ENCODE measurements at places on chromosomes 6 and 20.

DNA sequence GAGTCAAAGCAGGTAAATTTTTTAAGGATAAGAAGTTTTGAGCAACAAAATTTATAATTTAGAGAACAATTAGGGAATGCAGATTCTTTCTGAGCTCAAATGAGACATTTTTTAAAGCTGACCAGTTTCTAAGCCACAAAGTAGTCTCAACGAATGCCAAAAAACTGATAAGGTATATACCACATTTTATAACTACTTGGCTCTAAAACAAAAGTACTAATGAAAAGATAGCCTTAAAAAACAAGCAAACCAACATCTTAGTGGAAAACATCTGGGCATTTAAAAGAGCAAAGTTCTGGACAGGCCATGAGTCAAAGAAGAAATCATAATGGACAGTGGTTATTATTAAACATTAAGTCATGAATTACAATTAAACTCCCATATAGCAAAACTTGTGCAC, 23.2 kb upstream of the RNF146 start:
- no peak for DNase-seq

DNA sequence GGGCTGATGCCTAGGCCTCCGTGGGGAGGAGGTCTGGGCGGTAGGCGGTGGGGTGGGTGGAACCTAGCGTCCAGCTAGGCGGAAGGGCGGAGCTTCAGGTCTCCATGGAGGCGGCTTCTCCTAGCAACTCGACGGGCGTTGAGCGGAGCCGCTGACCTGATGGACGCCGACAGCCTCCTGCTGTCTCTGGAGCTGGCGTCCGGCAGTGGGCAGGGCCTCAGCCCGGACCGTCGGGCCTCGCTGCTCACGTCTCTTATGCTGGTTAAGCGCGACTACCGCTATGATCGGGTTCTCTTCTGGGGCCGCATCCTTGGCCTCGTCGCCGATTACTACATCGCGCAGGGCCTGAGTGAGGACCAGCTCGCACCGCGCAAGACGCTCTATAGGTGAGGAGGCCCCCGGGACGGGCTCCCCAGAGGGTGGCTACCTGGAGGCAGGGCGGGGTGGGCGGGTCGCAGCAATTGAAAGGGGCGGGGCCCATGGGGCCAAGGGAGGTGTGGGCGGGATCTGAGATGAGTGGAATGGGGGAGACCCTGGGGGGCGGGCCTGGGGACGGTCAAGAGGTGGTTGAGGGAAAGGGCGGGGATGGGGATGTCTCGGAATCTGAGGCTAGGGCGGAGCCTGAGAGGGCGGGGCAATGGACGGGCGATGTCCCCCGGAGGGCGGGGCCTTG, at the start of gene RSPH9:
Gene RSPH9 (plus strand): TSS at position 97 of the 673 bp plus-strand sequence. CDS start 63 bp downstream, at position 160.
- DNase-seq = peak; percentile 83

DNA sequence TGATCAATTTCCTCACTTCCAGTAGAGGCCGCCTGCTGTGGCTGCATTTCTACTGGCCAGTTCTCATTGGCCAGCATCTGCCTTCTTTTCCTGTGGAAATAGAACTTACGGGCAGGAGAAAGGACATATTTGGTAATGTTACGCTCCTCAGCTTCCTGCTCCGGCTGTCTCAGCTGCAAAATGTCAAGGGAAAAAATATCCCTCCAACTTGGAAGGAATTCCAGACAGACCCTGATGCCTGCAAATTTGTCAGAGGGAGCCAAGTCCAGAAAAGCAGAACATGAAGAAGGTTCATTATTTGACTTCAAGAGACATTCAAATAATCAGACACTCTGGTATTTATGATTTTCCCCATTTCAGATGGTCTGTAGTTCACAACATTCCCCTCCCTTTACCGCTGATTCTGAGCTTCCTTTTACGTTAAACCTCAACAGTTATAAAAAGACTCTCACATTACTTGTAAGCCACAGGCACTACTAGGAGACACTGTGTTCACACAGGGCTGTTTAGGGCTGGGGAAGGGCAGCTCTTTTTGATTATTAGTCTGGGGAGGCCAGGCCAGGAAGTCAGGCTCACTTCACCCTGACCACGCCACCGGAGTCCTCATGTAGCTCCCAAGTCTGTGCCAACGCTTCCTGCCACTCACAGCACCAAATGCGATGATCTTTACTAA, 179.6 kb upstream of the CCN2 start:
- DNase-seq = peak; percentile 84

DNA sequence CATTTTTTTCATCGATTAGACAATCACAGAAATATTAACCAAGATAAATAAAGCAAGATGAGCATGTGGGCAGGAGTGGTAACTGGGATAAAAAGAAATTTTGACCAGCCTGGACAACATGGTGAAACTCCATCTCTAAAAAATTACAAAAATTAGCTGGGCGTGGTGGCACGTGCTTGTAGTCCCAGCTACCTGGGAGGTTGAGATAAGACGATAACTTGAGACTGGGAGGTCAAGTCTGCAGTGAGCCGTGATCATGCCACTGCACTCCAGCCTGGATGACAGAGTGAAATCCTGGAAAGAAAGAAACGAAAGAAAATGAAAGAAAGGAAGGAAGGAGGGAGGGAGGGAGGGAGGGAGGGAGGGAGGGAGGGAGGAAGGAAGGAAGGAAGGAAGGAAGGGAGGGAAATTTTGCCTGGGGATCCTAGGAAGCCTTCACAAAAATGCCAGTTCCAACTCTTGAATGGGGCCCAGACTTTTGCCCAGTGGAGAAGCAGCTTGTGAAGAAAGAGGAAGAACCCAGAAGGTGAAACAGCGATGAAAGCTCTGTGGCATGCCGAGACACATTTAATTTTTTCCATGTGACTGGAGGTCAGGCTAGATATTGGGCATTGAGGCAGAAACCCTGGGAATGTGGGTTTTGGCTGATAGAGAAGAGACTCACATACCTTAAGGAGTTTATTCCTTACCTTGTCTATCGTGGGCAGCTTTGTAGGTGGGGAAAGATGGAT, 20.3 kb downstream of the CCDC170 start:
- DNase-seq = no peak

DNA sequence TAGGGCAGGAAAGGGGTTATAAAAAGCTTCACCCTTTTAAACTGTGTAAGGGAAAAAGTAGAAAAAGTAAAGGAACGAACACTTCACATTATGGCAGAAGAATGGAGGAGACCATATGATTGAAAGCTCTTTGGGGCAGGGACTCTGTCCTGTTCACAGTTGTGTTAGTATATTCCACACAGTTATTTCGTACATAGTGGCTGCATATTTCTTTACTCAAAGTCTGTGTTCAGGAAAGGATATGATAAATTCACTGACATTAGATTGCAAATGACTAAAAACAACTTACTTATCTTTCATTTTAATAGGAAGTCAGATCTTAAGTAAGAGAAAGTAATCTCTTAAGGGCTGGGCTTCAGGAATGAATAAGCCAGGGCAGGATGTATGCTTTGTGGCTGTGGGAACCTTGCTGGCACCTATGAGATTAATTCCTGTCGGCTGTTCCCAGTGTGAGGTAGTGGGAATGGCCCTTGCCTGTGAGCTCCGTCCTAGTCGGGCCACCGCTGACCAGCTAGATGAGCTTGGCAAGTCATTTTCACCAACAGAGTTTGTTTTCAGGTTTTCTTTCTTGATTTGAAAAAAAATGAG, 11.2 kb downstream of the PPP1R14C start:
- DNase-seq = no peak

GRCh38 chr20:11249683-11250082, 575.9 kb upstream of the JAG1 start:
- DNase-seq = no peak

GRCh38 chr20:29079769-29080690, 2177.4 kb upstream of the DEFB115 start:
- DNase-seq = peak; percentile 20

DNA sequence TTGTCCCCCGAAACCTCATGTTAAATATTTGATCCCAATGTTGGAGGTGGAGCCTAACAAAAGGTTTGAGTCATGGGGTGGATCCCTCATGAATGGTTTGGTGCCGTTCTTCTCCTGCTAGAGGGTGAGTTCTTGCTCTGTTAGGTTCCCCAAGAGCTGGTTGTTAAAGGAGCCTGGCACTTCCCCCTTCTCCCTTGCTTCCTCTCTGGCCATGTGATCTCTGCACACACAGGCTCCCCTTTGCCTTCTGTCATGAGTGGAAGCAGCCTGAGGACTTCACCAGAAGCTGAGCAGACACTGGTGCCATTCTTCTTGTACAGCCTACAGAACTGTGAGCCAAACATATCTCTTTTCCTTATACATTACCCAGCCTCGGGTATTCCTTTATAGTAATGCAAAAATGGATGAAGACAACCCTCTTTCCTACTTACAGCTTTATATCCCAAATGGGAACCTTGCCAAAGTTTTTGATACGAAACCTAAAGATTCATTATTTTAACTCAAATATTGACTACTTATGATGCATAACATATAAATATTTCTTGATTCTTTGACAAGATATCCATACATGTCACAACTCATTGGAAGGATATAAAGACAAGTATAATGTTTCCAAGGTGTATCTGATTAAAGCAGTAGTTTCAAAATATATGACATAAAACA, 61.0 kb downstream of the RNF182 start:
- DNase-seq = no peak

DNA sequence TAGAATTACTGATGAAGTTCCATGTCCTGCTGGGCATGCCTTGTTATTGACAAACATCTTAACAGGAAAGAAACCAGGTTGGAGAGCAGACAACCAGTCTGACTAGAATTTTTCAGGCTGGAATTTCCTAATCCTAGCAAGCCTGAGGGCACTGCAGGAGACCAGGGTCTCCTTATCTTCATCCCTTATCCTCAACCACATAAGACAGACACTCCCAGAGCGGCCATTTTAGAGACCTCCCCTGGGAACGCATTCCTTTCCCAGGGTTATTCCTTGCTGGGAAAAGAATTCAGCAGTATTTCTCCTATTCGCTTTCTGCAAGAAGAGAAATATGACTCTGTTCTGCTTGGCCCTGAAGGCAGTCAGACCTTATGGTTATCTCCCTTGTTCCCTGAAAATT, 803.7 kb downstream of the GRIK2 start:
- no peak for DNase-seq

- no peak for DNase-seq
These were observed 11.3 kb upstream of the ADRM1 start for GRCh38 chr20:62291251-62292066.

DNA sequence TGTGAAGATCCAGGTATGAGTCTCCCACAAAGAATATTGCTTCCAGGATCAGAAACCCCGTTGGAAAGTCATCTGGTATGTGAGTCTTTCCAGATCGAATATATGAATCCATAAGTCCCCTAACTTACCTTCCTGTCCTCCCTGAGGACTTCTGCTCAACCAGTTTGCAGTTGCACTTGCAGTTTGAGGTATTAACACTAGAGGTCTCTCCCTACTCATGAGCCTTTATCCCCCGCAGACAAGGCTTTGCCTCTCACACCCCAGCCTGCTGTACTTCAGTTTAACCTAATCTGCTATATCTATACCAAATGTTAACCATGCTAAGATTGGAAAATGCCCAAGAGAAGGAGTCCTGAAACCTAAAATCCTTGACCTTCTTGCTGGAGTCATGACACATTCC, 135.3 kb upstream of the DEFB112 start:
- no peak for DNase-seq

GRCh38 chr6:136254851-136255466, 4.8 kb upstream of the MTFR2 start:
- DNase-seq = no peak

DNA sequence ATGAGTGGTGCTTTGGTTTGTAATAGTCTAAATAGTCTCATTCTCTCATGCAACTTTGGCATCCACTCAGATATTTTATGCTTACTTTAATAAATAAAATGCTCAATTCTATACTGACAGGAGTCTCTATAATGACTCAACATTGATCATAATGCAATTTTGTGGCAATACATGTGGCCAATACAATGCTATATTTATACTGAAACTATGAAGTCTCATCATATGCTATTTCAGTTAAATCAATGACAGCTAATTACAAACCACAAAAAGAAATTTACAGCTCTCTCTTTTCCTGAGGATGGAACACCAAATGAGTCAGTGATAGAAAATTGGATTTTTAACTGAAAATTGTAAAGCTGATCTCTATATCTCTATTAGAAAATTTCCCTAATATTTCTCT, 77.1 kb downstream of the WASF1 start:
- DNase-seq = no peak

DNA sequence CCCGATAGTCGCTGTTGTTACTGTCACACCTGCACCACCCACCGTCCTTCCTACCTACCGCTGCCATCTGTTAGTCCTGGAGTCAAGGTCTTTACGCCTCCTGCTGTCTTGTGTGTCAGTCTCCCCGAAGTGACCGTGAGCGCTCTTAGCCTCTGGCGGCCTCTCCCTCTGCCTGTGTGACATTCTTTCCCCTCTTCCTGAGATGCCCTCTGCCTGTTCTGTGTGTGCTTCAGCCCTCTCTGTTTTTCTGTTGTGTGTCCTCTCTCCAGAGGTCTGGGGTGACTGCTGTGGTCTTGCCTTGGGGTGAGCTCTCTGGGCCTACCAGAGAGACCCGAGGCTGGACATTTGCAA, 54.9 kb downstream of the TCP11 start:
- no peak for DNase-seq

GRCh38 chr6:136225496-136225895, 24.6 kb downstream of the MTFR2 start:
- no peak for DNase-seq

- DNase-seq = no peak
These were observed 59.7 kb downstream of the KIF13A start for GRCh38 chr6:17927705-17928104.
